ENCODE measurements at places on chromosomes 7 and 10.

DNA sequence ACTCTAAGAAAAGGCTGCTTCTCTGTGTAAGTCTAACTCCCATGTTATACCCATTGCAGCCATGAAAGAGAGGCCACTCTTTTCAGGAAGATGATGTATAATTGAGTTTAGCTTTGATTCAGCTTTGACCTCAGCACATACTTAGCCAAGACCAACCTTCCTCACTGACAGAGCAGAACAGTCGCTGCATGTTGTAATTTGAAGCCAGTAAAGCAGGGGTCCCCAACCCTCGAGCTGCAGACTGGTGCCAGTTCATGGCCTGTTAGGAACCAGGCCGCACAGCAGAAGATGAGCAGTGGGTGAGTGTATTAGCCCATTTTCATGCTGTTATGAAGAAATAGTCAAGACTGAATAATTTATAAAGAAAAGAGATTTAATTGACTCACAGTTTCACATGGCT is 223.9 kb downstream of the GPR158 start:
- no peak for DNase-seq

GRCh38 chr10:10676972-10677371 is 340.7 kb upstream of the CELF2 start:
- no peak for DNase-seq

- no peak for DNase-seq
Observed at GRCh38 chr10:110433740-110434139, 64.0 kb upstream of the DUSP5 start.

- DNase-seq, result no peak
Observed at GRCh38 chr7:8433477-8434289, at the start of gene NXPH1. Gene NXPH1 (plus strand): TSS chr7:8433609.

DNA sequence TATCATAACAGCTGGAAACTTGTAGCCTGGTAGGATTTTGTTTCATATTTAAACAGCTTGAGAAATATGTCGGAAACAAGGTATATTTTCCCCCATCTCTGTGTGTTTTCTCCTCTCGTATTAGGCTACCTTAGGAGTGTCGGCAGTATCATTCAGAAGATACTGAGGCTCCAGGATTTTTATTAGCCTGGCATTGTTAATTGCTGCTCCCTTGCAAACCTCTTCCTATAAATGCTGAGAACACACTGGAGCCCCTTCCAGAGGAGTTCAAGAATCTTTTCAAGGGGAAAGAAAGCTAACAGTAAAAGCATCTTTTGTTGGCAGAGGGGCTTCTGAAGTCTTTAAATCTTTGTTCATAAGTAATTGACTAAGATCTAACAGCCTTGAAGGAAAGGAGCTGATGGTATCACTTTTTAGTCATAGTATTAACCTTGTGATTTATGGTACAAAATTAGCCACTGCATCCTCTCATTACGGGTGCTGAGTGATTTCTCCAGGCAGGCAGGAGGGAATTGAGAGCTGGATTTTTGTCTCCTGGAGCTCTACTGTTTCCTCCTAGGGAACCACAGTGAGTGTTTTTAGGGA is 998.7 kb downstream of the LRMDA start:
- no peak for DNase-seq

- DNase-seq, result no peak
Observed at GRCh38 chr7:108077709-108078108, 52.5 kb downstream of the LAMB4 start.

GRCh38 chr7:37180828-37181549 is 267.7 kb downstream of the ELMO1 start:
- no peak for DNase-seq

GRCh38 chr7:83957333-83957732 is 237.3 kb downstream of the SEMA3A start:
- DNase-seq, result no peak

DNA sequence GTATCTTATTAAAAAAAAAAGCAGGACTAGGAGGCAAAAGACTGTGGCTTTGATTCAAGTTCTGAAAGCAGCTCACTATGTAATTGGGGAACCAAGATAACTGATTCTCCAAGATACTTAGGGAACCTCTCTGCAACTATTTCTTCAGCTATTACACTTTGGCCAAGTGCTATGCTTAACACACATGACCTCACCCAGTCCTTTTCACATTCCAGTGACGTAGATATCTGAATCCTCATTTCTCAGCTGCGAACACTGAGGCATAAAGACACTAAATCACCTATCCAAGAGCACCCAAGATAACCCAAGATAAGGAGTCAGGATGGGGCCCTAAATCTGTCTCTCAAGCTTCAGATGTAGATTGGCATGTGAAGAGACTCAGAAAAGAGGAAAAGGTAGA is 133.6 kb downstream of the GLI3 start:
- DNase-seq, result no peak

- no peak for DNase-seq
Observed at GRCh38 chr7:98988641-98989040, 110.3 kb downstream of the TRRAP start.

DNA sequence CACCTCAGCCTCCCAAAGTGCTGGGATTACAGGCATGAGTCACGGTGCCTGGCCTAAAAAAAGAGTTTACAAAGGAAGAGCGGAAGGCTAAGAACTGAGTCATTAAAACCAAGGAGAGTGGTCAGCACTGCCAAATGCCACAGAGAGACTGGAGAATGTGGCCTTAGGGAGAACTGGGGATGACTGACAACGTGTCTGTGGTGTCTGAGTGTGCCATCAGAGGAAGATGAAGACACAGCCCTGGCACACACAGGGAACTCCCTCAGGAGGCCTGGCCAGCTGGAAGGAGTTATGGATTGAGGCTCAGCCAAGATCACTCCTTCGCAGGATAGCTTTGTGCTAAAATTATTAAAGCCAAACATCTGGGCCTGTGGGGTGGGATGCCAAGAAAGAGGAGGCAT is 3.9 kb upstream of the INA start:
- DNase-seq, result no peak

Data from CD4-positive, alpha-beta T cell treated with Interleukin-1 beta for 1 hour (primary cell).